ENCODE measurements at places on chromosomes 11 and 22. TPM values are rescaled to one million over a fixed set of nuclear protein-coding genes. Genes with fewer than 3 reads are reported as not detected.

GRCh38 chr22:36946421-36947158 is 33.2 kb downstream of the CSF2RB start:
- no peak for DNase-seq

DNA sequence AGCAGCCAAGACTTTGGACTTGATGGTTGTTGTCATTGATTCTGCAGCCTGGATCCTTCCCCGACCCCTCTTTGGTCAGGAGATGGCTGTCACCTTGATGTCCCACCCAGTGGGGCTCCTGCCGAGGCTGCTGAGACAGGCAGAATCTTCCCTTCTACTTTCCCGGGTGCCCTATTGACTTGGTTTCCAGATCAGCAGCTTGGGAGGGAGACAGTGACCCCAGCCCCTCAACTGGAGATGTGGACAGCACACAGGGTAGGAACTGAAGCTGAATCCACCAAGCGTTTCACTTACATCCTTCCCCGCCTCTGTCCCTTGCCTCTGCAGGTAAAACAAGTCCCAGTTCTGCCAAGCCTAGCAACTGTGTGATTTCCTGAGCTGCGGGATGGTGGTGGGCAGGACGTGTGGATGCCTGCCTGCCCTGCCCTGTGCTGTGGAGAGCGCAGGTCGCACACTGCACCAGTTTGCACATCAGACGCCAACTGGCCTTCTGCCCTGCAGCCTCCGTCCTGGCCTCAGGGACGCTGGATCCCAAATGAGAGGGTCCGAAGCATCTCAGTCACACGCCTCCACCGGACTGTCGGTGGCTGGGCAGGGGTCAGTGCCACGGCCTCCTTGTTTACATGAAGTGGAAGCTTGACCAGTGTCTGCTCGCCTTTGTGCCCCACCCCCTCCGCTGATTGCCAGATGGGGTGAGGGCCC is 34.6 kb downstream of the FAM83F start:
- no peak for DNase-seq

DNA sequence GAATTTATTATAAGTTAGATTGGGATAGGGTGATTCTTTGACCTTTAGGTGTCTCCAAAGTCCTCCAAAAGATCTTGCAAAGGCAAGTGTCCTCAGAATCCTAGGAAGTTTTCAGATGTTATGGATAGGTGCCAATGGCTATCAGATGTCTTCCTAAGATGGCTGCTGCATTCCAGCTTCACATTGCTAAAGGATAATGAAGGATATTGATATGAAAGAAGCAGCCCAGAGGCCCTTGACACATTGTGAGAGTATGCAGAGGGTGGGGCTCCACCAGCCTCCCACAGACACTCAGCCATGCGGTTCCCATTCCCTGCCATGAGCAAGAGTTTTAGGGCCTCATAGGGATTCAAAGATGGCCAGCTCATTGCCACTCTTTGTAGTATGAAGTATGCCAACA is 22.3 kb upstream of the GLYATL2 start:
- DNase-seq = no peak

DNA sequence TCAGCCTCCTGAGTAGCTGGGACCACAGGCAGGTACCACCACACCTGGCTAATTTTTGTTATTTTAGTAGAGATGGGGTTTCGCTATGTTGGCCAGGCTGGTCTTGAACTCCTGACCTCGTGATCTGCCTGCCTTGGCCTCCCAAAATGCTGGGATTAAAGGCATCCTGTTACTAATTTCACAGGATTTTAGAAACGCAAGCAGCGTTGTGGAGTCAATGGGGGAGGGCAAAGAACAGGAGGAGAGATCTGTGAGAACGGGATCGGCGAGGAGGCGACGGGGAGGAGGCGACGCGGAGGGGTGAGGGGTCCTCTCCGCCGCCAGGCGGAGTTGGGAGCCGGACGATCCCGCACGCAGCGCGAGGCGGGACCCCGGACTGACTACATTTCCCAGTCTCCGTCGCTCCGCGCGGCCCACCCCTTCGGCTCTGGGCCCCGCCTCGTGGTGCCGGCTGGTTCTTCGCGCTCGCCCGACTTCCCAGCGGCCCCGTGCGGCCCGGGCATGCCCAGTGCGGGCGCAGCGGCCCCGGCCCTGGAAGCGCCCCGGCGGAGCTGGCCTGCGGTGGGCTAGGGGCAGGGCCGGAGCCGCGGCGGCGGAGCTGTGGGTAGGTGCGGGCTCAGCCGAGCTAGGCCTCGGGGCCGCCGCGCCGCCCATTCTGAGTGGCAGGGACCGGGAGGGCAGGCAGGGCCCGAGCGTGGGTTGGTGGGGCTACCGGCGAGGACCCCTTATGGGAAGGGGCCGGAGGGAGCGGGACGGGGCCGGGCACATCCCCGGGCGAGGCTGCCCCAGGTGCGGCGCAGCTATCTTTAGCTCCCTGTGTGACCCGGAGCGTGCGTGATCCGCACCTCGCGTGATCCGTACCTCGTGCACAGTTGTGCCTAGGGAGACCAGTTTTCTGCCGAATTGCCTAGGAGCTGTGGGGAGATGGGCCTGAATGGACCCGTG is at the start of gene EI24:
Gene EI24, plus strand, starts transcription at position 508 of the 945 bp plus-strand sequence. CDS start 3,051 bp downstream, outside the sequence.
- DNase-seq = peak; percentile 86

GRCh38 chr11:10524471-10524870 is 16.5 kb downstream of the RNF141 start:
- peak; percentile 9 for DNase-seq

DNA sequence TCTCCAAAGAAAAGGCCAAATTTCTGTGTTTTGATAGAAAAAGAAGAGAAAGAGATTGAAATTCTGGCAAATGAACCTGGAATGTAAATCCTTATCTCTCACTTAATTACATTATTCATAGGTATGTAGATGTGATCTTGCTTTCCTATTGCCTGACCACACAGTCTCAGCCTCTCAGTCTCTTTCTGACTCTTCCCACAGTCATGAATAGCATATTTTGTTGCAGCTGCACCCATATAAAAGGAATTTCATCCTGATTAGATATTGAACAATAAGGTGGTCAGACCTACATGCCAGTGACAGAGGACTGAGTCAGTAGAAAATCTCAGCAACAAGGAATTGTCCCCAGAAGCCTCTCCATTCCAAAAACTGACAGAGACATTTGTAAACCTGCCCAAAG is 62.9 kb upstream of the LRRC4C start:
- DNase-seq = no peak

DNA sequence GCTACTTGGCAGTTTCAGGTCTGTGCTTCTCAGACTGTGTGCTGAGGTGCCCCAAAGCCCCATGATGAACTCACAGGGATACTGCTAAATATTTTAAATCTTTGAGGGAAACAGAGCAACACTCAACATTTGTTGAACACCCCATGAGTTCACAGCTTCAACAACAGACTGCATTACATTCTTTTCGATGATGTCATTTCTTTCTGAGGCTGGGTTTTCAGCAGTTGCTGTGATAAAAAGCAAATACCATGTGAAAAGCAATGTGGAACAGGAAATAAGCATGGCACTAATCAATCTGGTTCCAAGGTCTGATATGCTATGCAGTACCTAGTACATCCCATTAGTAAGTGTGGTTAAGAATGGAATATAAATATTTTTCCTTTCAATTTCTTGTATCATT is 82.7 kb downstream of the RPL27A start:
- DNase-seq = no peak

GRCh38 chr11:92251980-92252379 is 27.4 kb downstream of the FAT3 start:
- no peak for DNase-seq

DNA sequence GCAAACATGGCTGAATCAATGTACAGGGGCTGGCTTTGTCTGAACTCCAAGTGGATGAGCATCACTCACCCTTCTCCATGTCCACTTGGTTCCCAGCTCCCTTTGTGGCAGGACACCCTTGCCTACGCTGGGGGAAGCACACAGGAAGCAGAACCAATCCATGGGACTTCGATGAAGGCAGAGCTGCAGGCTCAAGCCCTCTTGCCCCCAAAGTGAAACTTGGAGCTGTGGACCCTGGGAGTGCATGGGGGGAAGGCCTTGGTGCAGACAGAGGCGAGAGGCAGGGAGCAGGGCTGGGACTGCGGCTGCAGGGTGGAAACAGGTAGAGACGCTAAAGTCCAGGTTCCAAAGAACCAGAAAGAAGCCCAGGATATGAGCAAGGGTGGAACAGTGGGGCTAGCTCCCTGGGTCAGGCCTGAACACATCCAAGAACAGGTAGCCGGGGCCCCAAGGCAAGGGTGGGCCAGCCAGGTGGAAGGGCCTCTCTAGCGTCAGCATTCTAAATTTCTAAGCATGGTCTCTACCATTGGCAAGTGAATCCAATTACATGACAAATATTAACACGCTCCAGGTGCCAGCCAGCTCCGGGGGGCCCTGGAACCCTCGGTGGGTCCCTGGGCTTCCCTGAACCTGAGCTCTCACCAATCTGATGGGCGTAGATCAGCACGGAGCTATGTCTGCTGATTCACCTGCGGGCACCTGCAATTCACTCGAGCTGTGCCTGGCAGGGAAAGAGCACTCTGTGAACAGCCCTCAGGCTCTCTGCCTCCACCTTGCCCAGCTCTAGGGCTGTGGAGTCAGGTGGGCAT is 532.8 kb downstream of the BRD1 start:
- no peak for DNase-seq

GRCh38 chr11:15153231-15153630 is 38.5 kb downstream of the INSC start:
- no peak for DNase-seq

DNA sequence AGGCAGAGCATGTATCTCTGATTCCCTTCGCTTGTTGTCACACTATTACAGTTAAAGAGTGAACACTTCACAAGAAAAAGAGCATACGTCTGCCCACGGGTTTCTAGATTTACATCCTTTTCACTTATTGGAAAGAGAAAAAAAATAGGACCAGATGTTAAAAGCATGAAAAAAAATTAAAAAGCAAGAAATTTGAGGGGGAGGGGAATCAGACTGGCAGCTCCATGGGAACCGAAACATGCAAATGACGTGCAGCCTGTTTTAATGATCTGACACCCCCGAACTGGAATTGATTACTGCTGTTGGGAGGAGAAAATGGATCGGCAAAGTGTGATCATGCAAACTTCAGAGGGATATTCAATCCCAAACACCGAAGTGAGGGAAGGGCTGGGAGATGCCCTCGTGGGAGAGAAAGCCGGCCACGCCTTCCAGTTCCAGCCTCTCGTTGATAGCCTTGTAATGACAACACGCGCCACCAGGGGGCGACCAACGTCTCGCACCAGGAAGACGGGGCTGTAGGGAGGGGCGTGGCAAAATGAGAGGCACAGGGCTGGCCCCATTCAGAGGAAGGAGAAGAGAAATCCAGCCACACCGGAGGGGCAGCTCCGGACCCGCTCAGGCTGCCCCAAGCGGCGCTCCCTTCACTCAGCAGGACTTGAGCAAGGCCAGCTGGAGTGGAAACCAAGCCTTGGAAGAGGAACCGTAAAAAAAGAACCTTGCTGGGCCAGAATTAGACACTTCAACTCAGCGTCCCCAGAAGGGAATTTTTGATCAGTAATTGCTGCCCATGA is 53.8 kb upstream of the SYT13 start:
- peak; percentile 85 for DNase-seq

DNA sequence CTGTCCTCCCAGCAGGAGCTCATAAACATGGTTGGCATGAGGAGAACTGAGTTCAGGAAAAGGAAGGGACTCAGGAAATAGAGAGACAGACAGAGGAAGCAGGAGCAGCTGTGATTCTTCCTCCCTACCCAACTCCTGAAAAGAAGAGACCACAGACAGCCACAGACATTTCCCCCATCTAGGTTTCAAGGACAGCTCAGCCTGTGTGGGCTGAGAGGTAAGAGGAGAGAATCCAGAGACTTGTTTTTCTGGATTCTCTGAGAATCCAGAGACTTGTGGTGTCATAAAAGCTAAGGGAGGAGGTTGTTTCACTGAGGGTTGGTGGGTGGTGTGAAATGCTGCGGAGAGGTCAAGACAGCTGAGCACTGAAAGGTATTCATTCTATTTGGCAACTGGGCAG is 19.0 kb upstream of the STK33 start:
- no peak for DNase-seq

DNA sequence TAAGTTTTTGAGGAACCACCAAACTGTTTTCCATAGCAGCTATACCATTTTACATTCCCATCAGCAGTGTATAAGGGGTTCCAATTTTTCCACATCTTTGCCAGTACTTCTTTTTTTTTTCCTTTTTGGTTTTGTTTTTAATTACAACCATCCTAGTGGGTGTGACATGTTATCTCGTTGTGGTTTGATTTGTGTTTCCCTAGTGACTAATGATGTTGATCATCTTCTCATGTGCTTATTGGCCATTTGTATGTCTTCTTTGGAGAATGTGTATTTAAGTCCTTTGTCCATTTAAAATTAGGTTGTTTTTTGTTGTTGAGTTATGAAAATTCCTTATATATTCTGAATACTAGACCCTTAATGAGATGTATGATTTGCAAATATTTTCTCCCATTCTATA is 59.3 kb downstream of the STIM1 start:
- no peak for DNase-seq

GRCh38 chr22:17130199-17130598 is 9.0 kb upstream of the TMEM121B start:
- DNase-seq = no peak

GRCh38 chr11:116607027-116607426 is 165.8 kb downstream of the BUD13 start:
- no peak for DNase-seq

- DNase-seq = no peak
Observed at GRCh38 chr11:35891096-35891495, 52.8 kb upstream of the LDLRAD3 start.

DNA sequence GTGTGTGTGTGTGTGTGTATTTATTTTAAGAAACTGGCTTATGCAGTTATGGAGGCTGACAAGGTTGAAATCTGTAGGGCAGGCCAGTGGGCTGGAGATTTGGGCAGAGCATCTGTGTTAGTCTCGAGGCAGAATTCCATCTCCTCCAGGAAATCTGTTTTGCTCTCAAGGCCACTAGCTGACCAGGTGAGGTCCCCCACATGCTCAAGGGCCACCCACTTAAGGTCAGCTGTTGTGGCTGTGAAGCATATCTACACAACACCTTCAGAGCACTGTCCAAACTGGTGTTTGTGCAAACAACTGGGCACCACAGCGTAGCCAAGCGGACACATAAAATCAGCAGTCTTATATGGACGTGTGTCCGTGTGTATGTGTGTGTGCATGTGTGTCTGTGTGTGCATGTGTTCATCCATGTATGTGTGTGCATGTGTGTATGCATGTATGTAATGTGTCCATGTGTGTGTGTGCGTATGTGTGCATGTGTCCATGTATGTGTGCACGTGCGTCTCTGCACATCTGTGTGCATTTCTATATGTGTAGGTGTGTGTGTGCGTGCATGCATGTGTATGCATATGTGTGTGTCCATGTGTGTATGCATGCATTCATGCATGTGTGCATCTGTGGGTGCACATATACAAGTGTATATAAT is 400.9 kb downstream of the BRD1 start:
- no peak for DNase-seq

GRCh38 chr22:27456696-27457503 is 344.7 kb downstream of the MN1 start:
- no peak for DNase-seq

GRCh38 chr11:60265373-60266214 is 14.9 kb upstream of the MS4A4A start:
- peak; percentile 9 for DNase-seq

- DNase-seq = no peak
Observed at GRCh38 chr11:6608726-6609501, 3.1 kb downstream of the TAF10 start.

DDX25 gene
- 5.5 TPM for polyA plus RNA-seq

OR56A1 gene
- not detected for polyA plus RNA-seq

TMPRSS13 gene
- polyA plus RNA-seq = 0.53 TPM

PRR33 gene
- not detected for polyA plus RNA-seq

TP53I11 gene
- 63.1 TPM for polyA plus RNA-seq

BIRC3 gene
- polyA plus RNA-seq = 2.6 TPM

SLC17A6 gene
- polyA plus RNA-seq = not detected

SNX32 gene
- polyA plus RNA-seq = 1.4 TPM
